ENCODE measurements at places on chromosomes 4 and X.

- DNase-seq, result no peak
Measured at GRCh38 chrX:100635989-100636320, 651 bp downstream of the TSPAN6 start.

DNA sequence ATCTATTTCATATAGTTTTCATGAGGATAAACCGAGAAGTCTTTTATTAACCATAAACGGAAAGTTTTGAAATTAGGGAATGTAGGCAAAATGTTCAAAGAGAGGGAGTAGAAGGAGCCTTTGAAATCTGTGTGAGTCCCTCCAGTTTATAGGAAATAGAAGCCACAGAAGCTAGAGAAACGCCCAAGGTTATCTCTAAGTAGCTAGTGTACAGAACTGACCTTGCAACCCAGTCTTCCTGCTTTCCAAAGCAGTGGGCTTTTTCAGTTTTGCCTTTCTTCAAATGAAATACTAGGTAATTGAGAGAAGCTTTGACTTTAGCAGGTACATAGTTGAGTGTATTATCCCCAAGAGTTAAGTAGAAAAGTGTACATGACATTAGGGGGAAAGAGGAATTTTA, 39.4 kb downstream of the STIM2 start:
- DNase-seq, result no peak

- no peak for DNase-seq
Measured at GRCh38 chr4:174538123-174538875, 16.0 kb upstream of the HPGD start.

GRCh38 chr4:168724686-168725411, 228.0 kb downstream of the PALLD start:
- DNase-seq, result no peak

- no peak for DNase-seq
Measured at GRCh38 chrX:107600366-107600765, 27.9 kb upstream of the PRPS1 start.

Measured in NCI-H187 (cell line).